Stimulated activated CD8-positive, alpha-beta memory T cell treated with anti-CD3 and anti-CD28 coated beads, Interleukin-4, amount 100 ng/mL, for 1 hour (primary cell): ENCODE measurements at places on chromosomes 11 and 22.

DNA sequence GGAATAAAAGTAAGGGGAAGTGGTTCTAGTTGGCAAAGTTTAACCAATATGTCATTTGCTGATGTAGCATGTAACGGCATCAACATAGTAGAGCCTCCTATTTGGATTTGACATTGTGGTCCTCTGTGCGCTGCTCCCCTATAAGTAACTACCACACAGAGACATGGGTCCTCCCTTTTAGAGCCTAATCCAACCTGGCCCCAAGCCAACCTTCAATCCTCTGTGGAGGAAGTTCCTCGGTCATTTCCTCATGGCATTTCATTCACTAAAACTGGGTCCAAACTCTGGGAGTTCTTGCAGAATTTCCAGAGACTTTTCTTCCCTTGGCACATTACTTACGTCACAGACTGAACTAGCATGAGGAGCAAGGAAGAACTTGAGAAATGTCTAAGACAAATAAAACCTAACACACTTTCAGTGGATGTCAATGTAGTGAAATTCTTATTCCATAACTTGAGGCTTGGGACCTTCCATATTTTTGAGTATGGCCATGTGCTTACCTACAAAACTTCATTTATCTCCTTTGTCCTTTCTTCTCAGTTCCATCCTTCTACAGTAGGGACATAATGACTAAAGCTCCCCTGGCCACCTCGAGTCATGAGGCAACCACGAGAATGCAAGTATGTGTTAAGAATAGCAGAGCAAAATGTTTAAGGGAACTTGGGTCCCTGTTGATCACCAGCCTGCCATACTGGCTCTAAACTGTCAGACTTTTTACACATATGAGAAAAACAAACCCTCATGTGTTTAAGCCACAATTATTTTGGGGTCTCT is 34.7 kb downstream of the MMP20 start:
- no peak for DNase-seq

DNA sequence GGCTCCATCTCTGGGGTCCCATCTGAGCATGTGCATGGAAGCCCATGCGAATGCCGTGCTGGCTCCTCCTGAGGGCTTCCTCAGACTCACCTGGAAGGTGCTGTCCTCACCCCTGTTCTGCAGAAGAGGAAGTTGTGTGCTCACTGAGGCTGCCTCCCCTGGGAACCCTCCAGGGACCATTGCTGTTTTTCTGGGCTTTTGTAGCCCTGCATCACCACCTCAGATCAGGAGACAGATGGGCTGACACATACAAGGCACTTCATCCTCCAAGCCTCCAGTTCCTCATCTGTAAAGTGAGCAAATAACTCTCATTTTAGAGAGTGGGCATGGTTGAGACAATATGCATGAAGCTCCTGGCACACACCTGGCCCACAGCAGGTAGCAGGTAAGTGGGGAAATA is 12.1 kb upstream of the LRRC32 start:
- DNase-seq, result no peak

DNA sequence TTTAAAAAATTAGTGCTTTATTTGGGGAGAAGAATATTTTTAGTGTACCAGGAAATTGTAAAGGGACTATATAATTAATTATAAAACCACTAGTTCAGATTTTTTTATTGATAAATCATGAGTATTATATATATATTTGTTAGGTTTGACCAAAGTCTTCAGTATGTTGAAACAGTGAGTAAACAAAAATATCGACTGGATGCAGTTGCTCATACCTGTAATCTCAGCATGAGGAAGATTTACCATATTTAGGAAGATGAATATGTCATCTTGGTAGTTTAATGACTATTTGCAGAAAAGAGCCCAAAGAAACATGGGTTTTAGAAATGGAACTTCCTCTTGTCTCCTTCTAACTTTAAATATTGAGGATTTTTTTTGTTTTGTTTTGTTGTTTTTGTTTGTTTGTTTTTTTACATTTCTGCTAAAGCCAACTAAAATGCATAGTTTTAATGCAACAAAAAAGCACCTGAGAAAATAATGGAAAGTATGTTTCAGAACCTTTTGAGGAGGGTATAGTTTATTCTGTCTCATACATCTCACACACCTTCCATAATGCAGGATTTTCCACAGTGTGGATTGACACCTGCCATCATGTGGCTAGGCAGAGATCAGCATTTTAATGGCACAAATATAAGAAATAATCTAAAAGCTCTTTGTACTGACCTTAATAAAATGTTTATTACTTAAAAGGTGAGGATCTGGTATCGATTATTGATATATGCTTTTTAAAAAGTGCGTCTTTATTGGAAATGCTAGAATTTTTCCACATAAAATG is 114.3 kb downstream of the ARHGAP42 start:
- no peak for DNase-seq

- no peak for DNase-seq
These were observed 8.7 kb downstream of the SNRPD3 start for GRCh38 chr22:24564376-24565058.

- DNase-seq, result no peak
These were observed 46.0 kb upstream of the OR9Q1 start for GRCh38 chr11:57977709-57978108.

DNA sequence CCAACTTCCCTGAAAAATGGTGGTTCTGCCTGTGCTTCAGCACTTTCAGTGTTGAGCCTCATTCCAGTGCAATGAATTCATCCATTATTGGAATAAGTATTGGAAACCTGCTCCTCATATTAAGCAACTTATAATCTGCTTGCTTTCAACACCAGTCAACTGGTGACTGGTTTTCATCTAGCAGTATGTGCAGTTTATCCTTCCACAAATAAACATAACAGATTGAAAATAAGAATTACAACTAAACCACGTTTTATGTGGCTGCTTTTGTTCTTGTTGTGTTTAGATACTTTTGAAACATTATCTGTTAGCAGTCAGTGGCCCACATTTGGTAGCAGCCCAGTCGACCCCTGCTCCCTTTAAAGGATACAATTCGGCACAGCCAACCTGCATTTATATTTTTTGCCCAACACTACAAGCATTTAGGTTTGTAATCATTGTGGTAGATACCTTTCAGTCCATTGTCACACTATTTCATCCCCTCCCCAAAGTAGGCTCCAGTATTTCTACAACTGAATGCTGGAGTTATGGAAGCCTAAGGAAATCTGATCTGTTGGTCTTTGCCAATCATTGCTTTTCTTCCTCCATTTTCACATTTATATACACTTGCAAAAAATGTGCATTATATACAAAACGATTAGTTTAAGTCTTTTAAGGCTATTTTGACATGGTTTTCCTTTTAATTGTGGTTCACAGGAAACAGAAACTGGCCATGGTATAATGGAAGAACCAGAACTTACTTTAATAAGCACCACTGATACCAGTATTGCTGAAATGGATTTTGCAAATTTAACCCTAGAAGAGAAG is 13.1 kb downstream of the TAF1D start:
- no peak for DNase-seq

GRCh38 chr11:23010790-23011335 is 150.6 kb upstream of the CCDC179 start:
- no peak for DNase-seq

- no peak for DNase-seq
These were observed 2.3 kb upstream of the RTN4RL2 start for GRCh38 chr11:57458060-57458409.

GRCh38 chr11:33663121-33663520 is 37.5 kb downstream of the C11orf91 start:
- no peak for DNase-seq

GRCh38 chr11:86517557-86517956 is 142.9 kb downstream of the CCDC81 start:
- no peak for DNase-seq

DNA sequence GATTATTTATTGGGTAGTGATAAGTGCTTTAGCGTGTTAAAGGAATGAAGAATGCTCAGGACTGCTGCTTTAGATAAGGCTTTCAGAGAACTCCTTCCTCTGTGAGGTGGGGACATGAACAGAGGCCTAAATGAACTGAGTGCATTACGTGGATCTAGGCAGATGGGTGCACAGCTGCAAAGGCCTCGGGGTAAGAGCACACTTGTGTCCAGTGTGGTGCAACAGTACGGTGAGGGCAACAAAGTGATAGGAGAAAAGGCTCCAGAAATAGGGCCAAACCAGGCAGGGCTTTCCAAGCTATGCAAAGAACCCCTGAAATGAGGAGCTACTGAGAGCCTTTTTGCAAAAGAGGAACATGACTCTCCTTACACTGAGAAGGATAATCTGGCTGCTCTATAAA is 45.3 kb upstream of the ARHGAP32 start:
- no peak for DNase-seq

DNA sequence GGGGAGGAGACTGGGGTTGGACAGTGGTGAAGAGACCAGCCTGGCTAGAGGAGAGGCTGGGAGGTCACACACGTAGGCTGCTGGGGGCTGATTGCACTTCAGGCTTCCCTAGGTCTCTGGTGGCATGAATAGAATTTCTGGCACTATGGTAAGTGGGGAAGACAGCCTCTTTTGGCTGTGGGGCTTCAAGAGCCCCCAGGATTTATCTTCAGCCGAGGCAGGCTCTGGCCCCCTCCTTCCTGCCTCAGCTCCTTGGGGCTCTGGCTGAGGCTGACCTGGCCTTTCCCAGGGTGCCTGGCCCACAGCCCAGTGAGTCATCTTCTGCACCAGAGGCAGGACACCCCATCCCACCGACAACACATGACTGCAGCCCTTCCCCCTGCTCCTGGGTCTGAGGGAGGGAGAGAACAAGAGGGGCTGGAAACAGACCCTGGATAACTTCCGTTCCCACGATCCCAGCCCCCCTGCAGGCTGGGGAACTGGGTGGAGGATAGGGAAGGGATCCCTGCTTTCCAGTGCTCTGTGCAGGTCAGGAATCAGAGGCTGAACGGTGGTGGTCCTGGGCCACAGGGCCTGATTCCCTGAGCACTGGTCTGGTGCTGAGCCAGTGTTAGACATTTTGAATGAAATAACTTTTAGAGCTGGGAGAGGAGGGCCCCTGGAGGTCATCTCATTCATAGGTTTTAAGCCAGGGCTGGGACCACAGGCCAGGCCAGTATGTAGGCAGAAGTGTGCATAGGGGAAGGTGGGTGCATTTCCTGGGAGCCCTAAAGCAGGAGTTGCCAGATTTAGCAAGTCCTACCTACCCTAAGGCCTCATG is 26.5 kb downstream of the ARHGEF17 start:
- DNase-seq, result no peak

GRCh38 chr11:123272565-123272964 is 77.5 kb upstream of the CLMP start:
- DNase-seq, result no peak

GRCh38 chr11:8336356-8337129 is 72.9 kb upstream of the LMO1 start:
- no peak for DNase-seq

DNA sequence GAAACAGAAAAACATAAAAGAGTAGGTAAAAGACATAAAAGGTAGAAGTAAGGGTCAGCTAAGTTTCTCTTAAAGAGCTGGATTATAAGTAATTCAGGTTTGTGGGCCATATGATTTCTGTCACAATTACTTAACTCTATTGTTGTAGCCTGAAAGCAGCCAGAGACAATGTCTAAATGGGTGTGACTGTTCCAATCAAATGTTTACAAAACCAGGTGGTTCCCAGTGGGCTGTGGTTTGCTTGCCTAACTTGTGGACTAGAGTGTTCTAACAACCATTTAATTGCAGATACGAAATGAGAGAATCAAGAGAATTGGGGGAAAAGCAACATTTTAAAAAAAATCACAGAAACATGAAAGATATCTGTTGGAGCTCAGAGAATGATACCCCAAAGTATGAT is 22.6 kb downstream of the OR6M1 start:
- DNase-seq, result no peak

DNA sequence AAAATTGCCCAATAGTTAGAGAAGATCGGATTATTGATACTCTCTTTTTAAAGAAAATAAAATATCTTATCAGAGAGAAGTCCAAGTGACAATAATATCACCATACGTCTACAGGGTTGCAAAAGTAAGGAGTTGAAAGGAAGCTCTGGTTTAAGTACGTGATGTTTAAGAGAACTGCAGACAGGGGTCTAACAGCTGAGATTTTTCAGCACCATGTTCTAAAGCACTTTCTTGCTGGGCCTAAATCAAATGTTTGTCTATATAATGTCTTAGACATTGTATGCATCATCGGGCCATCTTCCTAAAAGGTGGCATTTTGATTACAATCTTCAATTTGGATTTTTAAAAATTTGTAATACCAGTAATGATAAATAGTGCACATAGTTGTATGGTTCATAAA is 133.3 kb downstream of the RRAS2 start:
- no peak for DNase-seq

- DNase-seq, result no peak
These were observed 37.2 kb downstream of the FAR1 start for GRCh38 chr11:13705710-13706109.

DNA sequence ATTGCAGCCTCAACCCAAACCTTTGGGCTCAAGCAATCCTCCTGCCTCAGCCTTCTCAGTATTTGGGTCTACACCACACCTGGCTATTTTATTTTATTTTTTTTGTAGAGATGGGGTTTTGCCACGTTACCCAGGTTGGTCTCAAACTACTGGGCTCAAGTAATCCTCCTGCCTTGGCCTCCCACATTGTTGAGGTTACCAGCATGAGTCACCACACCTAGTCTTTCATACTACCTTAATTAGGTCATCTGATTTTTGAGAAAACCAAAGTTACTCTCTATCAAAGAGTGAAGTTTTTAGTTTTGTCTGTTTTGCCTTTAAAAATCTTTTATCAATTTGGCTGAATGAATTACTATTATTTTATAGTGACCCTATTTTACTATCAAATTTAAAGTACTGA is 335.6 kb upstream of the LRRC4C start:
- no peak for DNase-seq
